ENCODE measurements at places on chromosomes 11 and 22.

- no peak for DNase-seq
These were observed 125.1 kb downstream of the ARHGAP20 start for GRCh38 chr11:110587129-110587528.

DNA sequence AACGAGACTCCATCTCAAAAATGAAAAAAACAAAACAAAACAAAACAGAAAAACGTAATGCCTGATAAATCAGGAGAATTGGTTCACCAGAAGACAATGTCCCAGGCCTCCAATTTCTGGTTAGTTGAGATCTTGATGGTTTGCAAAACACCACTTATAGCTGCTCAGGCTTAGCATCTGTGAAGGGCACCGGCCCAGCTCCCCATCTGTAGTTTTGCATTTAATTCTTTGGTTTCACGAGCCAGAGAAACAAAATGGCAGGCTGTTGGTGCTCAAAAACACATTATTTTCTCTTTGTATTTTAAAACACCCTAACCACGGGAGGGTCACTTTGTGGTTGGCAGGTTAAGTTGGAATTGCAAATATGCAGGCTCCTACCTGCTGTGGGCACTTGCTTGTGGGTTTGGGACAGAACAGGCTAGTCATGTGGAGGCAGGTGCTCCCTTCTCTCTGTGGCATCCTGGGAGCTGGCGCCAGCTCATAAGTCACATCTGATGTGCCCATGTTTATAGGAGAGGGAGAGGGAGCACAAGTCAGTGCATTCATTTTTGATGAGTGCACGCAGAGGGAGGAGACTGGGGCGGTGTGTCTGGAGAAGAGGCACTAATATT is 145.9 kb downstream of the CEP164 start:
- no peak for DNase-seq

DNA sequence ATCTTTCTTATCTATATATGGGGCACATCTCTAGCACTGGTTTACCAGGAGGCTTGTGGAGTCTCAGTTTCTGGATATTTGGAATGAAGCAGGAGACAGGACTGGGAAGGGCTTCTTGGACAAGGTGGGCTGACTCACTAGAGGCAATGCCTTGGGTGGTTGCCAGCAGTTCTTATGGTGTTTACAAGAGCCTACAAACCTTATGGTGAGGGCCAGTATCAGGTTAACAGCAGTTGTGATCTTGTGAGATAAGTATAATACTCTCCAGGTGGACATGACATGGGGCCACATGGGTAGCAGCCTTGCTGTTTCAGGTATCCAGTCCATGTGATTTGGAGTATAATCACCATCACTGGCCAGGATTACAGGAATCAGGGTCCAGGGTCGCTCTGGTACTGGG is 10.2 kb downstream of the FUT4 start:
- no peak for DNase-seq

DNA sequence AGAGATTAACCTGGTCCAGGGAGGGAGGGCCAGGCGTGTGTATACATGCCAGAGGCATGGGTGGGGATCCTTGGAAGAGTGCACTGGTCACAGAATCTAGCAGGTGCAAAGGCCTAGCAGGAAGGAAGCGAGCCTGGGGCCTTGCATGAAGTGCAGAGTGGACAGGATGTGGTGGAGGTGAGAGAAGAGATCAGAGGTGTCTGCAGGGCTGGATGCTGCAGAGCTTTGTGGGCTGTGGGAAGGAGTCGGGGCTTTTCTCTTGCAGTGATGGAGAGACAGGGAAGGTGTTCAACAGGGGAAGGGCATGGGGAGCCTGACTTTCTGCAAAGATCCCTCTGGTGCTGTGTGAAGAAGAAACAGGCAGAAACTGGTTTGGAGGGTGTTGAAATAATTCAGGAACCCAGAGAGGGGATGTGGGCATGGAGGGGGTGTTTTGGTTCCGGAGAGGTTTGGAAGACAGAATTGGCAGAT is 2.5 kb upstream of the TPST2 start:
- no peak for DNase-seq

GRCh38 chr11:71474141-71474770 is 21.3 kb downstream of the NADSYN1 start:
- no peak for DNase-seq

GRCh38 chr11:118398791-118399559 is 2.4 kb upstream of the ATP5MG start:
- no peak for DNase-seq

GRCh38 chr11:65718964-65719492 is 1.6 kb downstream of the RNASEH2C start:
- no peak for DNase-seq

GRCh38 chr11:28713850-28714249 is 605.7 kb downstream of the METTL15 start:
- DNase-seq, result no peak

- DNase-seq, result no peak
These were observed 3.9 kb upstream of the NEFH start for GRCh38 chr22:29476116-29476515.

- DNase-seq, result no peak
These were observed 1.2 kb downstream of the ATXN10 start for GRCh38 chr22:45672564-45673481.

DNA sequence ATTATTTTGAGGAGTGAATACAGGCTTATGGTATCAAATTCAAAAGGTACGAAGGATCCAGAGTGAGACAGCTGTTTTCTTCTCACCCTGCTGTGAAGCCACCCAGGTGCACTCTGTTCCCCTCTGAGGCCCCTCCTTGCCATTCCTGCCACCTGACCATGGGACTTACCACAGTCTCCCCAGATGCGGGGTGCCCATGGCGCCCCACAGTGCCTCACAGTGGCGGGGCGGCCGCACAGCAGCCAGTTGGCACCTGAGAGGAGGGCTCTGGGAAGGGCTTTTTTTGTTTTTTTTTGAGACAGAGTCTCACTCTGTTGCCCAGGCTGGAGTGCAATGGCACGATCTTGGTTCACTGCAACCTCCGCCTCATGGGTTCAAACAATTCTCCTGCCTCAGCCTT is 151.7 kb downstream of the CEP164 start:
- DNase-seq, result no peak

DNA sequence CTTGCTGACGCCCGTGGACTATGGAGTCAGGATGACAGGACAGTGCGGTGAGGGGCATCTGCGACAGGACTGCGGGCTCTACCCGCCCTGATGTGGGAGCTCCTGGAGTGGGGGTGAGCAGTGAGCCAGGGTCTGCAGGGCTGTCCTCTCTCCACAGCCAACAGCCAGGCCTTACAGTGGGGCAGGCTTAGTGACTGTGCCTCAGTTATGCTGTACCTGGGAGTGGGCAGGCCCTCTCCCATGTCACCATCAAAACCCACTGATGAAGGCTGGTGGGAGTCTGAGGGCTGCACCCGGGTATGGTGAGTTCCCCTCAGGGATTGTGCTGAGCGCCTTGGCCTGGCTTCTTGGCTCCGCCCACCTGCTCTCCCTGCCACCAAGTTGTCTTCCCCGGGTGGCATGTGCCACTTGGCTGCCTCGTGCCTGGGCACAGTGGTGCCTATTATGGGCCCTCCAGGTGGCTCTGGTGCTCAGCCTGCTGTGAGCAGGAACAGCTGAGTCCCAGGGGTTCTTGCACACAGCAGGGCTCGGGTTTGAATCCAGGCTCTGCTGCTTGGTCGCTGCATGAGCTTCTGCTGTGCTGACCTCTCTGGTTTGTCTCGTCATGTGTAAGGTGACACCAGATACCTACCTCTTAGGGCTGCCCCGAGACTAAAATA is 4.1 kb upstream of the TRIOBP start:
- no peak for DNase-seq

GRCh38 chr22:39745789-39746188 is 147.8 kb downstream of the ENTHD1 start:
- no peak for DNase-seq

DNA sequence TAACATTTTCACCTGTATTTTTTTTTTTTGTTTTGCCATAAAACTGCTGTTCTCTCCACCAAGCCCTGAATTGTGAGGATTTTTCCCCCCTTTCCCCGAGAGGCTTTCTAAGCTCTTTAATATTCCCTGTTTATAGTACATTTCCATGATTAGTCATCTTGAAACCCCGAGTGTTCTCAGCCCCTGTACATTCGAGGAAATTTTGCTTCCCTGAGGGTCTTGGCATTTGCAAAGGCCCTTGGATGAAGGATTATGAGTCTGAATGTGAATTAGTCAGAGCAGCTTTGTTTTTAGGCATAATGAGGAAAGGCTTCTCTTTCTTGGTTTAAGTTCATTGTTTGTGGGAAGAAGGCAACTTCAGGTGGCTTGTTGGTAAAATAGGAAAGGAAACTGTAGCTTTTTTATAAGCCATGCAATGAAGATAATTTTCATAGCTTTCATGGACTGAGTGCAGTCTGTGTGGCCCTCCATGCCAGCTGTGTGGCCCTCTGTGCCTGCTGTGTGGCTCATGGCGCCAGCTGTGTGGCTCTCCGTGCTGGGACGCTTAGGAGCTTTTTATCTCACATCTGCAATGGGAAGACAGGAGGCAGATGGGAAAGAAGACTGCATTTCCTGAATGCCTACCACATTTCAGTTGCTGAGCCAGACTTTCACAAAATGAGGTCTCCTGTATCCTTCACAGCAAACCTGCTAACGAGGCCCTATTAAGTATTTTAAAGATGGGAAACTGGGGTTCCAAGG is 129.0 kb downstream of the TEAD1 start:
- no peak for DNase-seq

DNA sequence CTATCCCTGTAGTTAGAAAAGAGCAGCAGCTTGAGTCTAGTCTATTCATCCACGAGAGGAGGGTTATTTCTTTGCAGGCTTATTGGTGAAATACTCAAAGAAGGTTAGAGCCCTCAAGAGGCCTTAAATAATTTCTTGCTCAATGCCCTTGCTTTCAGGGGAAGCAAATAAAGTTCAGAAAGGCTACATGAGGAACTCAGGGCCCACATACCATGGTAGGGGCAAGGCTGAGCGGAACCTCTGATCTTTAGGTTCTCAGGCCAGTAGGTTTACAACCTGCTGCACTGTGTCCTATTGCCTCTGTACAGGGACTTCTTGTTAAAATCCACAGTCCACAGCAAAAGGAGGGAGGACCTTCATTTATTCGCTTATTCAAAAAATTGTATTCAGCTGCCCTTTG is 101.7 kb downstream of the ADAMTS15 start:
- no peak for DNase-seq

- no peak for DNase-seq
These were observed 62.3 kb downstream of the PPFIBP2 start for GRCh38 chr11:7575841-7576725.

DNA sequence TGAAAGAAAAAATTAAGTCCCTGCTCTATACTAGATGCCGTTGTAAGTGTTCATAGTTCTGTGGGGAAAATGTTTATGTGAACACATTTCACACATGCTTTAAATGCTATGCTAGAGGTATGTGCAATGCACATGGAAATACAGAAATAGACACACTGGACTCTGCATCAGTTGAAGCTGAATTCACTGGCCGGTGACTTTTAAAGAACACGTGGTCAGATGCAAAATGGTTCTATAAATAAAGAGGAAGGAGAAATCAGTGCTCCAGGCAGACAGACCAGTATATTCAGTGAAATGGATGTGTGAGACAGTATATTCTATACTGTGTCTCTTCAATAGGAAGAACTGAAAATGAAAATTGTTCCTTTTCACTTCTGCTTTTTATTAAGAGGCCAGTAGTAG is 29.9 kb downstream of the TRPC6 start:
- DNase-seq, result no peak

- no peak for DNase-seq
These were observed 127.4 kb upstream of the ANO5 start for GRCh38 chr11:22065472-22065871.

DNA sequence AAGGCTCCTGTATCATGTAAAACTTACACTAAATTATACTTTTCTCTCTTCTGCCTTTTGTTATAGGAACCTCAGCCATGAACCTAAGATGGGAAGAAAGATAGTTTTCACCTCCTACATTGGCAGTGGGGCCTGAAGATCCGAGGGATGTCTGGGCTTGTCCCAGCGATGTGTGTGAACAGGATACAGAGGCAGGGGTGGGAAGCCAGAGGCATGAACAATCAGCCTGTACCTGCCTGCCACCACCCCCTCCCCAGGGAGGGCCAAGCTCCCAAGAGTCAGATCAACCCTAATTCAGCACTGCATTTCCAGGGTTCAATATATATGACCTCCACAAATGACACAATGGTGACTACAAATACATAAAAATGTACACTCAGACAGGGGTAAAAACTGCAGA is 9.4 kb downstream of the KIAA0930 start:
- DNase-seq, result no peak

- no peak for DNase-seq
These were observed 38.0 kb downstream of the TMEM45B start for GRCh38 chr11:129853518-129854231.
